Sigmoid colon (tissue), 7 donors: ENCODE measurements at places on chromosomes 12 and 14. TPM values are rescaled to one million over a fixed set of nuclear protein-coding genes. Genes with fewer than 3 reads are reported as not detected.

DNA sequence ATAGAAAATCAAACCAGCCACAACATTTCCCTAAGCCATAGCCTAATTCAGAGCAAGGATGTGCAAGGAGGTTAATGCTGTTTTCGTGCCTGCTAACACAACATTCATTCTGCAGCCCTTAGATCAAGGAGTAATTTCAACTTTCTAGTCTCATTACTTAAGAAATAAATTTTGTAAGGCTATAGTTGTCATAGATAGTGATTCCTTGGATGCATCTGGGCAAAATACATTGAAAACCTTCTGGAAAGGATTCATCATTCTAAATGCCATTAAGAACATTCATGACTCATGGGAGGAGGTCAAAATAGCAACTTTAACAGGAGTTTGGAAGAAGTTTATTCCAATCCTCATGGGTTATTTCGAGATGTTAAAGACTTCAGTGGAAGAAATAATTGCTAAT, 283.2 kb downstream of the RPAP3 start:
- no peak for DNase-seq
- H3K4me3 ChIP-seq = no peak overlapping the region
- no peaks in the 10 kb centered on the region for H3K36me3 ChIP-seq
- H3K27ac ChIP-seq = no peak overlapping the region
- H3K4me1 ChIP-seq = peaks cover 14% of the 10 kb centered on the region

DNA sequence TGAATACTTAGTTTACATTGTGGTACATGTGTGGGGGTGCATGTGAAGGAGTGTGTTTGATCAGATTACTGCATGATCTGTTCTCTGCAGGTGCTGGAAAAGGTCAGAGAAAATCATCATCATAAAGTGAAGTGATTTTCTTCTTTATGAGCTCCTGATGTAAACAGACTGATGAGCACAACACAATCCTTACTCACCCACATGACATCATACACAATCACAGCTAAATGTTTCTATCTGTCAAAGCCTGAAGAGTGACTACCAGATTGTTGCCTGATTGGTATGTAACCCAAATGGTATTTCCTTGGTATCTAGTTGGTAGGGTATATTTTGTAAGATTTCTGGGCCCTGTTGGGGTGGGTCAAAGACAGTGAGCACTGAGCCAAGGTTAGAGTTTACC, 270.8 kb downstream of the FOXG1 start:
- no peak overlapping the region for H3K27ac ChIP-seq
- no peaks in the 10 kb centered on the region for H3K36me3 ChIP-seq
- no peaks in the 10 kb centered on the region for H3K27me3 ChIP-seq
- no peak overlapping the region for H3K4me3 ChIP-seq

DNA sequence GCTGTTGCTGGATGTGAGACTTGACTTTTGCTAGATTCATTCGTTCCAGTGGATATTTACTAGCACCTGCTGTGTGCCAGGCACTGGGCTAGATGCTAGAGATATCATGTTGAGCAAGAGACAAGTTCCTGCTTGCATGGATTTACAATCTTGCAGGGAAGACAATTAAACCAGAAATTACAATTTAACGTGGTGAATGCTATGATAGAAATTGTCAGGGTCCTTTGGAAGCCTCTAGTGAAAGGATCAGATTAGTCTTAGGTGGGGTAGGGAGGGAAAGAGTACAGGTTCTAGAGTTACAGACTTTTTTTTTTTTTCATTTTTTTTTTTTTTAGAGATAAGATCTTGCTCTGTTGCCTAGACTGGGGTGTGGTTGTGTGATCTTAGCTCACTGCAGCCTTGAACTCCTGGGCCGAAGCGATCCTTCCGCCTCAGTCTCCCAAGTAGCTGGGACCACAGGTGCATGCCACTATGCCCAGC, 36.7 kb downstream of the SPATS2 start:
- no peaks in the 10 kb centered on the region for H3K36me3 ChIP-seq
- no peak overlapping the region for H3K4me3 ChIP-seq
- no peak overlapping the region for H3K27ac ChIP-seq
- H3K27me3 ChIP-seq = no peaks in the 10 kb centered on the region
- no peak for DNase-seq

DNA sequence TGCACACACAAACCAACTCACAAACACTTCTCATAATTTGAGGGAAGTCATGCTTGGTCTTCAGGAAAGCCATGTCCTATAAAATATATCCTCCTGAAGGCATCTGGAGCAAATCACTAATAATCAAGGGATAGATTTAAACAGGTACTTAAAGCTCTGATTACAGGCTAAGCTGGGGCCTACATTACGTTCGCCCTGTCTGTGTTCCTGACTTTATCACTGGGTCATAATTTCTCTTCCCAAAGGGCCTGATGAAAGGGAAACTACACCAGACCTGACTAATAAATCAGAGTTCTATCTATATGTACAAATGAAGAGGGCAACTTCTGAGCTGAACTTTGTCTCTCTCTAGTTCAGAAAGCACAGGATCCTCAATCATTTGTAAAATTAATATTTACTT, 43.9 kb upstream of the RASSF8 start:
- DNase-seq = no peak
- no peaks in the 10 kb centered on the region for H3K4me1 ChIP-seq
- no peak overlapping the region for H3K4me3 ChIP-seq
- H3K36me3 ChIP-seq = no peaks in the 10 kb centered on the region
- no peaks in the 10 kb centered on the region for H3K27me3 ChIP-seq

DNA sequence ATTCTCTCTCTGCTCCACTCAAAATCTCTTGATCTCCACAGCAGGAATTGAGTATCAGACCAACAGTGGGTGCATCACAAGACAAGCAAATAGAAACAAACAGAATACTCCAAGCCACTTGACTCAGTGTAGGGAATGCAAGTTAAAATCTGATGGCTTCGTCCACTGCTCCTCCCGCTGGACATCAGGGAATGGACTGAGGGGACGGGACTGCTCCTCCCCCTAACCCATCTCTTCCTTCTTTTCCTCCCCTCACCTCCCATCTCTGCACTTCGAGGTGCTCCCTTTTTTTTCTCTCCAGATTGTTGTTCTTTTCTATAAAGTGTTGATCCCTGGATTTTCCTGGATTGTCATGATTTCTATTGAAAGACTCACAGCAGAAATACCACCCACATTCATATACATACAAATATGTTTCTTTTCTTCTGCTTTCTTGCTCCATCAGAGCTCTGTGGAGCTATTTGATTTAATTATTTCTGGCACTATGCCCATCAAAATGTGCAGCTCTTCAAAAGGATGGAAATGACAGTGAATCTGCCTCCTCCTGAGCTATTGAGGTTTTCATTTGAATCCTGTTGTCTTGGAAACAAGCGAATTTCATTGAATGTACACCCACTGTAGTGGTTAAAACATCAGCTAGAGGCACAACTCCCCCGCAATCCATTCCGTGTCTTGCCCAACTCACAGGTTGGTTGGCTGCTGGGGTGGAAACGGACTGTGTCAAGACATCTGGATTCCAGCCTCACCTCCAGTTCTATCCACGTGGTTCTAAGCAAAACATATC, 199.7 kb downstream of the SPTSSA start:
- H3K27me3 ChIP-seq = no peaks in the 10 kb centered on the region
- peaks cover 7% of the 10 kb centered on the region for H3K4me1 ChIP-seq
- H3K4me3 ChIP-seq = no peak overlapping the region
- H3K27ac ChIP-seq = no peak overlapping the region
- no peak for DNase-seq
- H3K36me3 ChIP-seq = no peaks in the 10 kb centered on the region

FGD4 gene
- total RNA-seq = 17.3 TPM

TOMM20L gene
- not detected for total RNA-seq

- no peak overlapping the region for H3K27ac ChIP-seq
- no peaks in the 10 kb centered on the region for H3K36me3 ChIP-seq
- H3K4me1 ChIP-seq = no peaks in the 10 kb centered on the region
- DNase-seq = peak; percentile 76
Measured at GRCh38 chr12:117686911-117687377, 281.8 kb downstream of the KSR2 start.

DNA sequence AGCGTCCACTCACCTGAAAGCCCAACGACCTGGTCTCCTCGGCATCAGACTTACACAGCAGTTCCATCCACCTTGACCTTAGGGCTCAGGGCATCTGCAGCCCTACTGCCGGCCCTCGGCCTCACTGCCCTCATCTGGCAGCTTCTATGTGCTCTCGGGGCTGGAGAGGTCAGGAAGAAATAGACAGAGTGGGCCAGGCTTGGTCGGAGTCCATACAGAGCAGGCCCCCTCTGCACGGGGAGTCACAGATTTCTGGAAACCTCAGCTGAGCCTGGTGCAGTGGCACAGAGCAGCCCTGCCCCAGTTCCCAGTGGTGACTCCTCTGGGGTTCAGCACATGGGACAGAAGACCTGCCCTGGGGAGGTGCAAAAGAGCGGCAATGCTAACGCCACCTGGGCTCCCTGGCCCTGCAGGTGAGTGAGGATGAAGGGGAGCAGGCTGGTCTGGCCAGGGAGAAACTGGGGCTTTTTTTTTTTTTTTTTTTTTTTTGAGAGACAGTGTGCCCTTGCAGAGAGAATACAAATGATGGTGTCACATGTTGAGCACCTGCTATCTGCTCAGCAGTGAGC, 190.1 kb upstream of the PRMT8 start:
- peaks cover 9% of the 10 kb centered on the region for H3K4me1 ChIP-seq
- no peaks in the 10 kb centered on the region for H3K27me3 ChIP-seq
- no peak overlapping the region for H3K27ac ChIP-seq
- H3K36me3 ChIP-seq = no peaks in the 10 kb centered on the region
- DNase-seq = no peak

NRXN3 gene
- total RNA-seq = 40.7 TPM

DNA sequence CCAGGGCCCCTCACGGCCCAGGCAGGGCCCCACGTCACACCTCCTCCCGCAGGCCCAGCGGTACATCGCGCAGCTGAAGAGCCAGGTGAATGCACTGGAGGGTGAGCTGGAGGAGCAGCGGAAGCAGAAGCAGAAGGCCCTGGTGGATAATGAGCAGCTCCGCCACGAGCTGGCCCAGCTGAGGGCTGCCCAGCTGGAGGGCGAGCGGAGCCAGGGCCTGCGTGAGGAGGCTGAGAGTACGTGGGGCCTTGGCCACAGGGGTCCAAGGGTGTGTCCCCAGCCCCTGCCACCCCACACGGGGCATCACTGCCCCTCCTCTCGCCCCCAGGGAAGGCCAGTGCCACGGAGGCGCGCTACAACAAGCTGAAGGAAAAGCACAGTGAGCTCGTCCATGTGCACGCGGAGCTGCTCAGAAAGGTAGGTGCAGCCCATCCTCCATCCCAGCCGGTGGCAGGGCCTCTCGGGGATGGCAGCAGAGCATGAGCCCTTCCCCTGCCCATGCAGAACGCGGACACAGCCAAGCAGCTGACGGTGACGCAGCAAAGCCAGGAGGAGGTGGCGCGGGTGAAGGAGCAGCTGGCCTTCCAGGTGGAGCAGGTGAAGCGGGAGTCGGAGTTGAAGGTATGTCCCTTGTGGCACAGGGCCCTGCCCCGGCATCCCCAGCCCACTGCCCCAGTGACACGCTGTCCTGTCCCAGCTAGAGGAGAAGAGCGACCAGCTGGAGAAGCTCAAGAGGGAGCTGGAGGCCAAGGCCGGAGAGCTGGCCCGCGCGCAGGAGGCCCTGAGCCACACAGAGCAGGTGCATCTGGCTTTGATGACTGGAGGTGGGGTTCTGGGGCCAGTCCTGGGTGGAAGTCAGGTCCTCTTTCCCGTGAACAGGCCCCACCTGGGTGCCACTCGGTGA, 20.9 kb downstream of the HIP1R start:
- H3K4me1 ChIP-seq = peaks cover 13% of the 10 kb centered on the region
- no peaks in the 10 kb centered on the region for H3K27me3 ChIP-seq
- no peak for DNase-seq
- H3K4me3 ChIP-seq = no peak overlapping the region
- H3K36me3 ChIP-seq = no peaks in the 10 kb centered on the region

LRFN5 gene
- 13.7 TPM for total RNA-seq

DNA sequence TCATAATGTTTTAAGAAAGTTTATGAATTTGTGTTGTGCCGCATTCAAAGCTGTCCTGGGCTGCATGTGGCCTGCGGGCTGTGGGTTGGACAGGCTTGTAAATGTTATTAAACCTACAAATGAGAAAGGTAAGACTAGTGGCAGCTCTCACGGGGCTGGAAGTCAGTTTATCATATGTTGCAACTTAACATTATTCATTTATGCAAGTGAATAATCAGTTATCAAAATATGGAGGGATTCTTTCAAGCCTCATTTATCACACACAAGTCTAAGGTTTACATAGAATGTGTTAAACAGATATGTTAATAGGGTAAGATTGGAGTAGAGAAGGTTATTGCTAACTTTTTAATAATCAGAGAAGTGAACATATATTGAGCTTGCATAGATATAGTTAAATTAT, 442.5 kb upstream of the RGS6 start:
- DNase-seq = no peak
- peaks cover 38% of the 10 kb centered on the region for H3K4me1 ChIP-seq
- H3K27ac ChIP-seq = peak overlapping the region; percentile 66
- H3K36me3 ChIP-seq = no peaks in the 10 kb centered on the region
- no peak overlapping the region for H3K4me3 ChIP-seq
- no peaks in the 10 kb centered on the region for H3K27me3 ChIP-seq
